ENCODE measurements at places on chromosomes 7 and 10.

- no peak for DNase-seq
These were observed 490.7 kb downstream of the TYW1 start for GRCh38 chr7:67487316-67487715.

DNA sequence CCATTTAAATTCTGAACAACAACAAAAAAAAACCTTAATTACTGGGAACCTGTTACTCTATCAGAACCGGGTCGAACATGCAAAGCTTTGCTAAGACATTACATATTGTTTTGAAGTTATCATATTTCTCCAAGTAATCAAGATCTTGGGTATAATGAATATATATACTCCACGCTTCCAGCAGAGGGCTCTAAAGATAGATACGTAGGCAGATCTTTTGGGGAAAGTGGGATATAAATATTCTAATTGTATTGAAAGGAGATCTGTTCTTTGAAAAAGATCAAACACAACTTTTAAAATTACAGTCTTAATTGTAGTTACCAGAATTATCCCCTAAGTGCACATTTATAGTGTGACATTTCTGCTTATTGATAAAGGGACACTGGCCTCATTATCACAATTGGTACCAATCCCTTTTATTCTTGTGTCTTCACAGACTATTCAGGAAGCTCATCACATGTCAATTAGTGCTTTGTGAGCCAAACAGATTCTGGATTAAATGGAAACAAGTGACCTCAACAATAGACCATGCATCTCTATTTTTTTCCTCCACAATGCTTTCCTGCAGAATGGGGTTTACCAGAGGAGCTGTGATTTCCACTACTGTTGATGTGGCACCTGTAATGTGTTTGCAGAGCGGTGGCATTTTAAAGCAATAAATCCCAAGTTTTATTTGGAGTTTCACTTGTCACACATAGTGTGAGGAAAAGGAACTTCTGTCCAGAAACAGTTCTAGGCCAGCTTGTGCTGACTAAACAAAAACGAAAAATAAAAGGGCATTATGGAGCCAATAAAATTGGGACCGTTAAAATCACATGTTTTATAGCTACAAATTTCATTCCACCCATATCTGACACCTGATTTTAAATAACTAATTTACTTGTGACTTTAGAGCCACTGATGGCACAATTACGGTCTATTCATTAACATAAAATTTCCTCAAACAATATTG is 122.4 kb downstream of the CTTNBP2 start:
- DNase-seq, result no peak

GRCh38 chr10:78405231-78405630 is 371.6 kb downstream of the RPS24 start:
- DNase-seq, result no peak

DNA sequence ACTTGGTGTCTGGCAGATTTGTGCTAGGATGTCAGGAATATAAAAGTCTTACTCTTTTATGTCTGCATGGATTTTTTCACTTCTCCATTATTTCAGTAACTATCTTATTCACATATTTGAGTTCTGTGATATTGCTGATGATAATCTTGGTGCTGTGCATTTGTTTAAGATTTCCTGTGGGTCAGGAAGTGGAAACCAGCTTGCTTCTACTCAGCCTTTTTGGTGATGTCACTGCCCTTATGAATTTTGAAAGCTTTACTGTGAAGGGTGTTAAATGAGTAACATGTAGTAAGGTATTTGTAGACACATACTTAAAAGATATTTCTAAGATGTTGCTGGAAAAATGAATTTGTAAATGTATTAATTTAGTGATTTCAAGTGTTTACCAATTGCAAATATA is 69.5 kb upstream of the VOPP1 start:
- DNase-seq, result no peak

- no peak for DNase-seq
These were observed 1567.3 kb upstream of the LRRTM3 start for GRCh38 chr10:65358565-65358964.

DNA sequence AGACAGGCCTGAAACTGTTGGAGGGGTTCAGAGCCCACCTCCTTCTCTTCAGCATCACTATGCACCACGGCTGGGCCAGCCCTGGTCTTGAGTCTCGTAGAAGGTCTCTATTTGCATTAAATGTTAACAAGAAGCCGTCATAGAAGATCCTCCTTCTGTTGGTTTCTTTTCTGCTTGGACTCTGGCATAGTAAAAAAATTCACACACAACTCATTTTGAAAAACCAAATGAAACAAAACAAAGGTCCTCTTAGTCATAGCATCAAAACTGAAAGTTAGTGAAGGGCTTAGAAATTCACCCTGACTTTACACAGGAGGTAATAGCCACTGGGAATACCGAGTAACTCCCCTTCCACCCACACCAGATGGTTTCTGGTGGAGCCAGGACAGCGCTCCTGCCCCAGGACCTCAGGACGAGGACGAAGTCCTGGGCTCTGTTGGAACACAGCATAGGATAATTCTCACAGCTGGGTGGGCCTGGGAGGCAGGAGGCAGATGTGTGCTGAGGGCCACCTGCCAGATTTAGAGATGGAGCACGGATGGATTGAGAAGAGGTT is 248.4 kb upstream of the KLF6 start:
- DNase-seq, result no peak

- no peak for DNase-seq
These were observed 130.3 kb upstream of the POT1 start for GRCh38 chr7:125059861-125060456.

DNA sequence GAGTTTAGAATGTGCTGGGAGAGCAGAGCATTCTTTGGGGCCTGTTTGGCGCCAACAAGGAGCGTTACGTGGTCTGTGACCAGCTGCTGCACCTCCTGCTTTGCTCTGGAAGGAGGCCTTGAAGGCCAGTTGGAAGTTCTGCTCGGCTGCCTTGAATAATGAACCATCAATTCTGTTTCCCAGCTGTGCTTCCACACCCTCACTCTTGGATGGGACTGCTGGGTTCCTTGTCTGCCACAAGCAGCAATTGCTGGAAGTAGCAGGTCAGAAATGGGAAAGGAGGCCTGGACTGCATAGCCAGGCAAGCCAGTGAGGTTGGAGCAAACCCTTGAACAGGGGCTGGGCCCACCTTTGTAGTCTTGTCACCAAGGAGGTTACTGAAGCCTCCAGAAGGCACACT is 86.6 kb upstream of the INSYN2A start:
- DNase-seq, result no peak

DNA sequence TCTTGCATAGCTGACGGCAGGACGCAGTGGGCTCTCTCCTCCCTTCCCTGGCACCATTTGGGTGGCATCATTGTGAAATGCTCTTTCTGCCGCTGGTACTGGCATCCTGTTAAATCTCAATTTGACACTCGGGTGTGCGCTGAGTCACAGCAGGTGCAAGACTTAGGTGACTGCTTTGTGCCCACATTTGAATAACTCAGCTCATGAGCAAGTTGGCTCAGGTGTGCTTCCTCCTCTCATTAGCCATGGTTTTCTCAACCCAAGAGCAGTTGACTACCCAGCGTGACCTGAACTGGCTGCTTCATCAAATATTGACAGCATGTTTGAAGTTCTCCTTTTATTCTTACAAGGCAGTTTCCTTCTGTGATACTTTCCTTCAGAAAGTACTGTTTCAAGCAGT is 24.6 kb upstream of the NFE2L3 start:
- DNase-seq, result no peak

- no peak for DNase-seq
These were observed 3.7 kb upstream of the TRIP6 start for GRCh38 chr7:100863406-100863950.

DNA sequence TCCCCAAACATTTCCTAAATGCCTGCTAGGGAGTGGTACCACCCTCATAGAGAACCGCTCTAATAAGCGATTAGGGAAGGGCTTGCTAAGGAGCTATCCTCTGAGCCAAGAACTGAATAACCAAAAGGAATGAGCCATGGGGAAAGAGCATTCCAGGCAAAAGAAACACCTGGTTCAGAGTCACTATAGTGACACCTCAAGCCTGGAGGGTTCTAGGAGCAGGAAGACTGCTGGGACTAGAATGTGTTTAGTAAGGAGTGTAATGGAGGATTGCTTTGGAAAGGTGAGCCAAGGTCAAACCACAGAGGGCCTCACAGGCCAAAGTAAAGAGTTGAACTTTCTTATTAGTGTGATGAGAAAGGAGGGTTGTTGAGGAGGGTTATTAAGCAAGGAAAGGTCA is 38.7 kb upstream of the NRBF2 start:
- no peak for DNase-seq

DNA sequence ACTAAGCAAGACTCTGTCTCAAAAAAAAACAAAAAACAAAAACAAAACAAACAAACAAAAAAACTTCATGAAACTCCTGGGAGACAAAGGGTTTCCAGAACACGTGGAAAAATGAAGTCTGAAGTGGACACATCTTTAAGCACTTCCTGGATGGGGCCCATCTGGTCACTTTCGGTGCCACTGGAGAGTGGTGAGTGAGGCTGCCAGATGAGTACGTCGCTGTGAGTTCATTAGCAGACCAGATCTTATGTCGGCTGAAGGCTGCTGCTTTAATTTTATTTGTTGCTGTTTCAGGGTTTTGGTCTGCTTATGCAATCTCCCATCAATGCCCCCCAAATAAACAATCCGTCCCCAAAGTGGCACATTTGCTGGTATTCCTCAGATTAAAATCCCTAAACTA is 64.4 kb downstream of the NPTX2 start:
- no peak for DNase-seq

- DNase-seq, result no peak
These were observed 43.0 kb upstream of the NAMPT start for GRCh38 chr7:106327538-106328481.

DNA sequence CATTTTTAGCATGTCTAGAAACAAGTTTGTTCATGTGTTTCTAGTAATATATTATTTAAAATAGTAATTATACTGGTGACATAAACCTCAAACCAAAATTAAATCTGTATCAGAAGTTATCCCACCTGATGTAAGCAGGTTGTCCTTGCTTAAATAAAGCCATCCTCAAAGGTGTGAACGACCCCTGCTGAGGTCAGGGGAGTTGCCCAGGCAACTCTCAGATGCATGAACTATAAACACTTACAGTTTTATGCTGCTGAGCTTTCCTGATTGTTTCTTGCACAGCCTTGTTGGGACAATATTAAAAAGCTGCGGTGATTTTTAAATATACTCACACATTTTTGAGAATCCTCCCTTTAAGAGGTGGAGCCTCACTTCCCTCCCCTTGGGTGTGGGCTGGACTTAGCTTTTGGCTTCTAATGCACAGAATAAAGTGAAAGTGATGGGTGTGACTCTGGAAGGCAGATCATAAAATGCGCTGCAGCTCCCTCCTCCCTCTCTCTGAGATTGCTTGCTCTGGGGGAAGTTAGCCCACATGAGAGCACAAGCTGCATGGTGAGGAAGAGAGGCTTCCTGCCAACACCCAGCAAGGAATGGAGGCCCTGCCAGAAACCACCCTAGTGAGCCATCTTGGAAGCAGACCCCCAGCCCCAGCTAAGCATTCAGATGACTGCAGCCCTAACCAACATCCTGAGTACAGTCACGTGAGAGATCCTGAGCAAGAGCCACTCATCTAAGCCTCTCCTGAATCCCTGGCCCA is 152.7 kb downstream of the SKIDA1 start:
- DNase-seq, result peak; percentile 51

DNA sequence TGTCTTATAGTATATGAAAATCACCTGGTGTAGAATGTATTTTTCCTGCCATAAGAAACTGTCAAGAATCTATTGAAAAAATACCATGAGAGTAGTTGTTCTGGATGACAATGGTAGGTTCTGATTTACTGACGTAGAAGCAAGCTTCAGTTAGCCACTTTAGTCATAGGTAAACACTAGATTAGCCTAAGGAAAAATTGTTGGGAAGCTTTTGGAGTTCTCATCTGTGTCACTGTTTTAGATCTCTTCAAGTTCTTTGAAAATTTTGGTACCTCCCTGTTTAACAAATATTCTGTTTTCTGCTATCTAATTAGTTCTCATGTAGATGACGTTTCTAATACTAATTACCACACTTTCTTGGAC is 131.8 kb downstream of the ADK start:
- no peak for DNase-seq

DNA sequence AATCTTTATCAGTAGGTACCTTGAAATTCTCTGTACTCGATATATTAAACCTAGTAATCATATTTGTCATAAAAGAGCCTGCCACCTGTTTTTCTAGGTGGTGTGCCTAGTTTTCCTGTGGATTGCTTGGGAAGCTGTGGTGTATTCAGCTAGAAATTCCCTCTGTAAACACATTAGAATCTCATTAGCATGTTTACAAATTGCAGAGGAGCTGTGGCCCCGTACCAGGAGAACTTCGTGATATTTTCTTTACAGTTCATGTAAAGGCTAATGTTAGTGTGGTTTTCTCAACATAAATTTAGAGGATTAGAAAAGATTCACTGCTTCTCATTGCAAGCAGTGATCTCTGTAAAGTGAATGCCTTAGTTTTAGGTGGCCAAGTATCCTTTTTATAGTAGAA is 144.7 kb downstream of the CCSER2 start:
- no peak for DNase-seq

DNA sequence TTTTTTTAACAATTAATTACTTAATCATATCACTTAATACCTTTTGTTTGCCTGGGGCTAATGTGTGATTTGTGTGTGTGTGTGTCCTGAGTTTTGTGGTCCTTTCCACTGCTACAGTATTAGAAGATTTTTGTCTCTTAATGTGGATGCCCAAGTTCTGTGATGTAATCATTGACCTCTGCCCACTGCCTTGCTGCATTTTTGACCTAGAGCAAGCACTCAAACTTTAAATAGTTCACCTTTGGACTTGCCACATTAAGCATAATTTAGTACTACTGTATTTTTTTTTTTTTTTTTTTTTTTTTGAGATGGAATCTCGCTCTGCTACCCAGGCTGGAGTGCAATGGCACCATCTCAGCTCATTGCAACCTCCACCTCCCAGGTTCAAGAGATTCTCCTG is 52.7 kb downstream of the VCL start:
- DNase-seq, result no peak

DNA sequence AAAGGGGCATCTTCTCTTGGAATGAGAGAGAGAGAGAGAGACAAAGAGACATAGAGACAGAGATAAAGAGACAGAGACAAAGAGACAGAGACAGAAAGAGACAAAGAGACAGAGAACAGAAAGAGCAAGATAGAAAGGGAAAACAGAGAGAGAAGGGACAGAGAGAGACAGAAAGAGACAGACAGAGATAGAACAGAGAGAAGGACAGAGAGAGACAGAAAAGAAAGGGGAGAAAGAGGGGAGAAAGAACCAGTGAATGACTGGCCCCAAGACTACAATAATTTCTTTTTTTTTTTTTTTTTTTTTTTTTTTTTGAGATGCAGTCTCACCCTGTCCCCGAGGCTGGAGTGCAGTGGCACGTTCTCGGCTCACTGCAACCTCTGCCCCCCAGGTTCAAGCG is 7.6 kb downstream of the TMEM130 start:
- DNase-seq, result no peak

DNA sequence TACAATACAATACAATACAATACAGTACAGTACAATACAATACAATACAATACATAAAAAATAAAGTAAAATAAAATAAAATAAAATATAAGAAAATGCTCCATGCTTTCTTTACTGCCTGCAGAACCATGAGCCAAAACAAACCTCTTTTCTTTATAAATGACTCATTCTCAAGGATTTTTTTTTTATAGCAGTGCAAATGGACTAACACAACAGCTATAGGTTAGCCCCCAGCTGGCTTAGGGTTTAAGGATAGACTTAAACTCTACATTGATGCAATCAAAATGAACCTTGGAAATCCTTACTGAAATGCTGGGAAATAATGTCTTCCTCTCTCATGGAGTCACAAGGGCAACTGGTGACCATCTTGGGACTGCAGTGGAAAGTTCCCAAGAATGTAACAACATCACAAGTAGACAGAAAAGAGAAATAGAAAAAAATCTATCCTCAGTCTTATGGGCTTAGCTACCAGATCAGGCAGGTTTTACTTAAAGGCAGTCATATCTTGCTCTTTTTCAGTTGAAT is 348.9 kb downstream of the ARL4A start:
- DNase-seq, result no peak
